ENCODE measurements at places on chromosomes 11 and 22. TPM values are rescaled to one million over a fixed set of nuclear protein-coding genes. Genes with fewer than 3 reads are reported as not detected.

The IFTAP gene
- 20.1 TPM for total RNA-seq

The PDGFD gene
- total RNA-seq, result 3.5 TPM

The SPON1 gene
- 3.2 TPM for total RNA-seq

The CECR2 gene
- 7.4 TPM for total RNA-seq

The GSC2 gene
- not detected for total RNA-seq

The INPP5J gene
- total RNA-seq, result 5.5 TPM

The SPECC1L gene
- 33.5 TPM for total RNA-seq

The MUC6 gene
- not detected for total RNA-seq

The MAPK8IP2 gene
- total RNA-seq, result 1.0 TPM

The GNAZ gene
- 9.2 TPM for total RNA-seq

- DNase-seq, result no peak
These were observed 25.0 kb downstream of the ARHGAP1 start for GRCh38 chr11:46675288-46675851.

- no peak for DNase-seq
These were observed 21.9 kb upstream of the ALG8 start for GRCh38 chr11:78161346-78161745.

DNA sequence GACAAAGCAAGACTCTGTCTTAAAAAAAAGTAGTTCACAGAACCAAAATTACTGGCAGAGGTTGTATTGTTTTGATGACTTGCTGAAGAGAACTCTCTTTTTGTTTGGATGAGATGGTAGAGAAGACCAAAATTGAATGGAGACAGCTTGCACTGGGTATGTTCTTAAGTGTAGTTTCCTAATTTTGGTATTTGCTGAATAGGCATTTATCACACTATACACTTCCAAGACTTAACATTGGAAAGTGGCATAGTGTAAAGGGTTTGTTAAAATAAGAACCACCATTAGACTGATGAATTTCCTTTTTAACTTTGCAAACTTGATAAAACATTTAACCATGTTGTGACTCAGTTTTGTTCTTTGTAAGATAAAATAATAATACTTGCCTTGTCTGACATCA, 5.3 kb upstream of the DCUN1D5 start:
- no peak for DNase-seq

GRCh38 chr11:75154646-75155569, 4.0 kb downstream of the SLCO2B1 start:
- DNase-seq, result no peak

DNA sequence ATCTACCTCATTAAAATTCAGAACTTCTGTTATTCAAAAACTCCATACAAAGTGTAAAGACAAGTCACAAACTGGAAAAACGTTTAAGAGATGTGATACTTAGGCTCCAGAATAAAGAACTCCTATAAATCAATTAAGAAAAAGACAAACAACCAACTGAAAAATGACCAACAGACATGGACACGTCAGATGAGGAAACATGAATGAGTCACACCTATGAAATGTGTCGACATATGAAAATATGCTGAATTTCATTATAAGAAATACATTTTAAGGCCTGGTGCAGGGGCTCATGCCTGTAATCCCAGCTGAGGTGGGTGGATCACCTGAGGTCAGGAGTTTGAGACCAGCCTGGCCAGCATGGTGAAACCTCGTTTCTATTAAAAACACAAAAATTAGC, 78.7 kb downstream of the ENTHD1 start:
- DNase-seq, result no peak

- no peak for DNase-seq
These were observed 111.6 kb upstream of the CD82 start for GRCh38 chr11:44453871-44454270.

GRCh38 chr11:61162092-61162941, 1.1 kb upstream of the VPS37C start:
- DNase-seq, result no peak

DNA sequence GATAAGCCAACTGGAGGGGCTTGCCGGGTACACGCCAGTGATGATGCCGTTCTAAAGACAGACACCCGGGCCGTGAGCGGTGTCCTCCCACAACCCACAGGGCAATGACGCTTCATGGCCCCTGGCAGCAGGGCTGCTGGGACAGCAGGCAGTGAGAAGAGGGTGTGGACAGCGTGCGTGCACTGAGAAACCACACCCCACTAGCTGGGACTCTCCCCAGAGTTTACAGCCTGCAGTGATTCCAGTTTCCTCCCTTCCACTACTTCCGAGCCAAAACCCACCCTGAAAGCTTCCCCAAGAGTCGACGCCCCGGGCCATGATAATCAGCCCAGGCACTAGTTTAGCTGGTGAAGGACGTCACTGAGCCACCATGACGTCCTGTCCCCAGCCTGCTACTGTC, 29.2 kb downstream of the CPT1A start:
- no peak for DNase-seq

- no peak for DNase-seq
These were observed 1.8 kb upstream of the SNU13 start for GRCh38 chr22:41690476-41690875.

DNA sequence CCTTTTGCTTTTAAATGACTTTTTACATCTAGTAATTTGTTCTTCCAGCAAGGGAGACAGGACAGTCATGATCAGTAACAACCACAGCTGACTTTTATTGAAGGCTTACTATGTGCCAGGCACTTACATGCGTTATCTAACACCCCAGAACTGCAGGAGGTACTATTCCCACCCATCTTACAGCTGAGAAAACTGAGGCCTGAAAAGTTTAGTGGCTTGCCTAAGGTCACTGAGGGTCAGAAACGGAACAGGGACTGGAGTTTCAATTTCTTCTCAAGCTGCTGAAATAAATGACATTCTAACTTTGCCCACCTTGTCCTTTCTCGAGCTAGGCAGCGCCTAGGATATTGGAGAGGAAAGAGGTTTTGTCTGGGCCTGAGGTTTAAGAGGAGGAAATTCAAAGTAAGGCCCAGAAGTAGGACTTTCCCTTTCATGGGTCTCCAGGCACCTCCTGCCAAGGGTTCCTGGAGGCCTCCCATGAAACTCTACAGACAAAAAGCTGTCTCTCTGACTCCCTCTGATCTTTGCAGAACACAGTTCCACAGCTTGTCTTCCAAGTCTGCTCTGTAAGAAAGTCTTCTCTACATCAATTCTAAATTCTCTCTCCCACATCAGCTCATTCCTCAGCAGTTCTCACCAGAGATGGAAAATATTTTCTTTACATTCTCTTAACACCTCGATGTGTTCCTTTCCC, 102.2 kb downstream of the NAT10 start:
- no peak for DNase-seq

DNA sequence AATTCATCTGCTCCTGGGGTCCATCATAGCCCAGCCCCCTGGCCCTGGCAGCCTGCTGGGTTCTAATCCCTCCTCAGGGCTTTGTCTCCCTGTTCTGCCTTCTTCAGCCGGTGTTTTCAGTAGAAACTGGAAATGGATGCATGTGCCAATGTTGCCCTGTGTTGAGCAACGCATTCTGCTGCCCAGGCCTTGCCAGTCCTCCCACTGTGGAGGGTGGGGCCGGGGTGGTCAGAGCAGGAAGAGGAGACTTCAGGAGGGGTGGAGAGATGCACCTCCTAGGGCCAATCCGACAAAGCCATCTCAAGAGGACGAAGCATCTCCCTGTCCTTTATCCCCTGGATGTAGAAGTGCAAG, 27.6 kb upstream of the ZBTB16 start:
- DNase-seq, result no peak

GRCh38 chr11:109972181-109972715, 120.9 kb upstream of the ZC3H12C start:
- DNase-seq, result no peak

GRCh38 chr11:37394236-37394870, 796.3 kb upstream of the RAG2 start:
- no peak for DNase-seq

- no peak for DNase-seq
These were observed 2.9 kb upstream of the APOA1 start for GRCh38 chr11:116840224-116840745.

- no peak for DNase-seq
These were observed 291.0 kb downstream of the BRD1 start for GRCh38 chr22:49536571-49537131.

DNA sequence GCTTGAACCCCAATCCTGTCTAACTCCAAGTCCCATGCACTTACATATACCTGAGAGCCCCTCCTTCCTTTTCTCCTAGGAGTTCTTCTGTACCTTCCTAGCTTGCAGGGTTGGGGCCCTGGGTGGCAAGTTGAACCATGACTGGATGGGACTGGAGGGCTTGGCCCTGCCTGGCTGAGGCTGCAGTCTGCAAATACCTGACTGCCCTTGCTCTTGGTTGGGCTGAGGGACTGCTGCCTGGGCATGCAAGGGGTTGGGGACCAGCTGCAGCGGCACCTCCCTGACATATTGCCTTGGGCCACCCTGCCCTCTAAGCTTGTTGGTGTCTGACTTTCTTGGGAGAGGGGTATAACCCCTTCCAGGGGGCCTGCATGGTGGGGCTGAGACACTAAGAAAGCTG, 9.8 kb upstream of the SLC39A13 start:
- no peak for DNase-seq

DNA sequence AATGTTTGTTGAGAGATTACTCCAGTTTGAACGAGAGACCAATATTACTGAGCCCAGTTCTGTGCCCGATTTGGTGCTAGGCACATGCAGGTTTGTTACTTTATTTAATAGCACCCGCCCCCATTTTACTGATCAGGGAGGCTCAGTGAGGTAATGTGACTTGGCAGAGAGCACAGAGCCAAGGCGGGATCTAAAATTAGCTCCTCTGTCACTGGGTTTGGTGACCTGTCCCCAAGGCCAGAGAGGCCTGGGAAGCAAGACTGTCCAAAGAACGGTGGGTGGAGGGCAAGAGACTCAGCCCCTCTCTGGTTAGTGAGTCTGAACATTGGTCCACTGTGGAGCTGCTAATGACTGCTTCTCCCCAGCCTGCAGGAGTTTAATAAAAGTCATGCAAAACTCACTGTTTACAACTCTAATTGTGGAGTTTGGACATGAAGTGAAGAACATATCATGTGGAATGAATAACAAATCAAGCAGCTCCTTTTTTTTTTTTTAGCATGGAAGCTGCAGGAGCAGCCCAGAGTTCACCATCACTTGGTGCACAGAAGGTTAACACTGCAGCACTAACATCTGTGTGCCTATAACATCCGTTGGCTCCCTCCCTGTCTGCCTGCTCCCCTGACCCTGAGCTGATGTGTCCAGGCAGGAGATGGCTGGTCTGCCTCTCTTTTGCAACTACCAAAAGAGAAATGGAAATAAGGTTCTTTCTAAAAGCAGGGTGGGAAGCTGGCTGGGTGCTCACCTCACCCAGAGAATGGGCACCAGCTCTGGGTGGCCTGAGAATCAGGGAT, 39.0 kb downstream of the CSNK2A3 start:
- DNase-seq, result no peak

GRCh38 chr11:2825261-2825888, 60.2 kb downstream of the CDKN1C start:
- peak; percentile 26 for DNase-seq

GRCh38 chr11:133819114-133819513, 26.2 kb downstream of the SPATA19 start:
- no peak for DNase-seq

DNA sequence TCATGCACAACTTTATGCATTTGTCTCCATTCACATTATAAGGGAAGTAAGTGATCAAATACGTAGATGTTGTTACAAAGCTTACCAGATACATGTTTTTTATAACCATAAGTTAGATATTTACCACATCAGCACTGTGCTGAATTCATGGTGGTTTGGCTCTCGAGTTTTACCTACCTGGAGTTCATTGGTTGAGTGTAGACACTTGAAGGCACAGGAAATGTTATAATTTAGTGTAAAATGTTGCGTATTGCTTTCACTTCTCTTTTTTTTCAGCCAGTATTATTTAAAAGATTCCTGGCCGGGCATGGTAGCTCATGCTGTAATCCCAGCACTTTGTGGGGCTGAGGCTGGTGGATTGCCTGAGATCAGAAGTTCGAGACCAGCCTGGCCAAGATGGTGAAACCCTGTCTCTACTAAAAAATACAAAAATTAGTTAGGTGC, 53.1 kb upstream of the GRK2 start:
- DNase-seq, result no peak

DNA sequence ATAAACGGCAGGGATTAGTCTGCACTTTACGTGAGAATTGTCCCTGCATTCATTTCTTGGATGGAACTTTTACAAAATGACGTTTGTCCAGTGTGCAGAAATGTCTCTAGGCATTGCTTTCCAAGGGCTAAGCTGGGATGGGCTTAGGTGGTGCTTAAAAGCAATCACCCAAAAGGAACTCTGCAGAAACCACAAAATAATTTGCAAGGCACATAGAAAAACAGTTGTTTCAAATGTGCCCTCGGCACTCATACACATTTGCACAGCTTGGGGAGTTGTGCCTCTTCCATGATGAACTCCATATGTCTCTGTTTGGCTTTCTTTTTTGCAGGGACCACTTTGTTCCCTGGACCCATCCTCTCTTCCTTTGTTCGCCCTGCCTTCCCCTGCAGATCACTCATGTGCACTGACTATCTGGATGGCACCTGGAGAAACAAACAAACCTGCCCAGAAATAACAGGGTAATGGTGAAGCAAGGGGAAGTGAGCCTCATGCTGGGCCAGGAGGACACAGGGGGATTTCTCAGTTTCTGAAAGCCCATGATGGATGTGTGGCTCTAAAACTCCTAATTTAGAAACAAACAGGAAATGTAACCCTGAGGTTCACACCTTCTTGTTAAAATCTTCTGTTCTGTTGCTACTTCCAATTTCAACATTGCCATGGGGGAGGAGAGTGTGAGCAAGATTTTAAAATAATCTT, 150.2 kb downstream of the SNX19 start:
- DNase-seq, result no peak
